Activated CD8-positive, alpha-beta memory T cell treated with anti-CD3 and anti-CD28 coated beads for 36 hours (primary cell): ENCODE measurements at places on chromosomes 6 and 20. TPM values are rescaled to one million over a fixed set of nuclear protein-coding genes. Genes with fewer than 3 reads are reported as not detected.

Gene MUCL3
- not detected for total RNA-seq

Gene LTB
- 178 TPM for total RNA-seq

Gene SGK2
- not detected for total RNA-seq

Gene PTCHD4
- total RNA-seq, result not detected

Gene FGD2
- 1.3 TPM for total RNA-seq

Gene LPIN3
- 0.65 TPM for total RNA-seq

Gene TBXT
- not detected for total RNA-seq

Gene GPX5
- total RNA-seq, result not detected

Gene VGLL2
- not detected for total RNA-seq

Gene GRM1
- total RNA-seq, result not detected

Gene NNAT
- total RNA-seq, result 0.29 TPM

Gene MYCT1
- total RNA-seq, result not detected

Gene ERVFRD-1
- not detected for total RNA-seq

Gene VIP
- total RNA-seq, result not detected

Gene ATP9A
- 1.3 TPM for total RNA-seq

Gene ZC2HC1B
- not detected for total RNA-seq

Gene EFHC1
- 3.2 TPM for total RNA-seq
